ENCODE measurements at places on chromosomes 12 and 14.
A peak's percentile ranks its signal among the peaks of the same experiment; 100 is the strongest.

GRCh38 chr12:106551410-106551809 lies 31.4 kb upstream of the RFX4 start:
- no peak overlapping the region for H3K4me3 ChIP-seq
- no peaks in the 10 kb centered on the region for H3K27me3 ChIP-seq
- peak; percentile 5 for DNase-seq
- no peaks in the 10 kb centered on the region for H3K36me3 ChIP-seq

DNA sequence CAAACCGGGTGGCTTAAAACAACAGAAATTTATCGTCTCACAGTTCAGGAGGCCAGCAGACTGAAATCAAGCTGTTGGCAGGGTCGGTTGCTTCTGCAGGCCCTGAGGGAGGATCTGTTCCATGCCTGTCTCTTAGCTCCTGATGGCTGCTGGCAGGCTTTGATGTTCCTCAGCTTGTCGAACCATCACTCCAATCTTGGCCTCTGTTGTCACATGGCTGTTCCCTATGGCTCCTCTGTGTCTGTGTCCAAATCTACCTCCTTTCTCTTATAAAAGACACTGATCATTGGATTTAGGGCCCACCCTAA lies 14.0 kb downstream of the NFATC4 start:
- no peak overlapping the region for H3K27ac ChIP-seq
- H3K27me3 ChIP-seq = no peaks in the 10 kb centered on the region
- DNase-seq = no peak

- peaks cover 17% of the 10 kb centered on the region for H3K27me3 ChIP-seq
- DNase-seq = peak; percentile 71
- H3K4me3 ChIP-seq = no peak overlapping the region
- no peak overlapping the region for H3K27ac ChIP-seq
- H3K4me1 ChIP-seq = no peaks in the 10 kb centered on the region
Measured at GRCh38 chr14:32932914-32933628, 5.6 kb upstream of the NPAS3 start.

DNA sequence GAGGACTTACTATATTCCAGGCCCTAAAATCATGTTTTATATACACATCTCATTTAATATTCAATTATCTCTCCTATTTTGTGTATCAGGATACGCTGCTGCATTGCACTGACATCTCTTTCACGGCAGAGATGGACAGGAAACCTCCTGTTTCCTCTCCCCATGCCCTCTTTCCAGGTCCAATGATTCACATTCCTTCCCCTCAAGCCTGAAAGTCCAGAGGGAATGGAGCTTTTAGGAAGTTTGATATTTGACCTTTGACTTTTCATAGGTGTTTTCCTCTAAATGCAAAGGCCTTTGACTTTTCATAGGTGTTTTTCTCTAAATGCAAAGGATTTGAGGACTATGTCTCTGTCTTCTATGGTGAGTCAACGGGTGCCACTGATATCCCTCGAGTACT lies 89.5 kb downstream of the STON2 start:
- no peaks in the 10 kb centered on the region for H3K36me3 ChIP-seq
- H3K27ac ChIP-seq = no peak overlapping the region
- H3K27me3 ChIP-seq = no peaks in the 10 kb centered on the region
- peaks cover 18% of the 10 kb centered on the region for H3K4me1 ChIP-seq

DNA sequence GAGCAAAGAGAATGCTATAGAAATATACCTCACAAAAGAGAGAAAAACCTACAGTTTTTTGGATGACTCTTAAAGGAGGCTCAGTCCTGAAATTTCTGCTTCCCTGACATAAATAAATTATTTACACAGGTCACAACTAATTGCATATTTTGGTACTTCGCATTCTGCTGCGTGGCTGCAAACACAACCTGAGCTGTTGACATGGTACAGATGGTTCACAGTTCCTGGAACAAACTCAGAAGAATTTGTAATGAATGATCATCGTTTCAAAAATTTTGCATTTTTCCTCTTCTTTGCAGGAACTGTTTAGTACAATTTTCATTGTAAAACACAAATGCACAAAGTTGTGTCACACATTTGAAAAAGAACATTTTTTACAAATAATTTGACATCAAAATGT lies 313.7 kb upstream of the SYT1 start:
- no peak for DNase-seq
- H3K4me1 ChIP-seq = no peaks in the 10 kb centered on the region
- H3K27ac ChIP-seq = no peak overlapping the region
- no peaks in the 10 kb centered on the region for H3K27me3 ChIP-seq
- no peak overlapping the region for H3K4me3 ChIP-seq
- no peaks in the 10 kb centered on the region for H3K36me3 ChIP-seq

DNA sequence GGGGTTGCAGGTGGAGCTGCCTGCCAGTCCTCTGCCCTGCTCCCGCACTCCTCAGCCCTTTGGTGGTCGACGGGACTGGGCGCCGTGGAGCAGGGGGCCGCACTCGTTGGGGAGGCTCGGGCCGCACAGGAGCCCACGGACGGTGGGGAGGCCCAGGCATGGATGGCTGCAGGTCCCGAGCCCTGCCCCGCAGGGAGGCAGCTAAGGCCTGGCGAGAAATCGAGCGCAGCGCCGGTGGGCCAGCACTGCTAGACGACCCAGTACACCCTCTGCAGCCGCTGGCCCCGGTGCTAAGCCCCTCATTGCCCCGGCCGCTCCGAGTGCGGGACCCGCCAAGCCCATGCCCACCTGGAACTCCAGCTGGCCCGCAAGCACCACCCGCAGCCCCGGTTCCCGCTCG lies 221.8 kb downstream of the BTG1 start:
- no peaks in the 10 kb centered on the region for H3K27me3 ChIP-seq
- no peak overlapping the region for H3K27ac ChIP-seq
- DNase-seq = no peak
- no peak overlapping the region for H3K4me3 ChIP-seq
- no peaks in the 10 kb centered on the region for H3K4me1 ChIP-seq

DNA sequence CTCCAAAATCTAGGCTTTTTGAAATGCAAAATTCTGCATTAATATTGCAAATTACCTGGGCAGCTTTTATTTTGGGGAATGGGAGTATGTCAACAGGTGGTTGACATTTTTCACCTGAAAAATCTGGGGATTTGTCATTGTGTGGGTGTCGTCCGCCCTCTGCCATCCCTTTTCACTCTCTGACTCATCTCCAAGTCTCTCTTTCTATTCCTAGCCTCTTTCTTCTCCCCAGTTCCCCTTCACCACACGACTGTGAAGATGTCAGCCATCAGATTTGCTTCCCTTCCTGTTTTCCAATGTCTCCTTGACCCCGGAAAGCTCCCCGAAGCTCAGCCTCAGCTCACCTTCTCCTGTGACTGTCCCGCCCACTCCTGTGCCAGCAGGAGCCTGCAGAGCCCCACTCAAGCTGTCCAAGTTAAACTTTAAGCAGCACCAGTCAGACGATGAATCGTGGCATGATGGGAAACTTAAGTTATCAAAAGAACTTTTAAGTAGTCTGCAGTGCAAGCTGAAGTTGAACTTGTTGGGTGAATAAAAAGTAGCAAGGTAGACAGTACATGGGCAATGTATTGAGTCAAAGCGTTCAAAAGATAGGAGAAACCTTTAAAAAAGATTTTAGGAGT lies 590.2 kb downstream of the VRK1 start:
- no peaks in the 10 kb centered on the region for H3K4me1 ChIP-seq
- H3K27me3 ChIP-seq = no peaks in the 10 kb centered on the region
- DNase-seq = no peak

- peaks cover 3% of the 10 kb centered on the region for H3K4me1 ChIP-seq
- H3K4me3 ChIP-seq = no peak overlapping the region
- H3K27me3 ChIP-seq = no peaks in the 10 kb centered on the region
Measured at GRCh38 chr14:53022593-53022992, 71.7 kb upstream of the FERMT2 start.

DNA sequence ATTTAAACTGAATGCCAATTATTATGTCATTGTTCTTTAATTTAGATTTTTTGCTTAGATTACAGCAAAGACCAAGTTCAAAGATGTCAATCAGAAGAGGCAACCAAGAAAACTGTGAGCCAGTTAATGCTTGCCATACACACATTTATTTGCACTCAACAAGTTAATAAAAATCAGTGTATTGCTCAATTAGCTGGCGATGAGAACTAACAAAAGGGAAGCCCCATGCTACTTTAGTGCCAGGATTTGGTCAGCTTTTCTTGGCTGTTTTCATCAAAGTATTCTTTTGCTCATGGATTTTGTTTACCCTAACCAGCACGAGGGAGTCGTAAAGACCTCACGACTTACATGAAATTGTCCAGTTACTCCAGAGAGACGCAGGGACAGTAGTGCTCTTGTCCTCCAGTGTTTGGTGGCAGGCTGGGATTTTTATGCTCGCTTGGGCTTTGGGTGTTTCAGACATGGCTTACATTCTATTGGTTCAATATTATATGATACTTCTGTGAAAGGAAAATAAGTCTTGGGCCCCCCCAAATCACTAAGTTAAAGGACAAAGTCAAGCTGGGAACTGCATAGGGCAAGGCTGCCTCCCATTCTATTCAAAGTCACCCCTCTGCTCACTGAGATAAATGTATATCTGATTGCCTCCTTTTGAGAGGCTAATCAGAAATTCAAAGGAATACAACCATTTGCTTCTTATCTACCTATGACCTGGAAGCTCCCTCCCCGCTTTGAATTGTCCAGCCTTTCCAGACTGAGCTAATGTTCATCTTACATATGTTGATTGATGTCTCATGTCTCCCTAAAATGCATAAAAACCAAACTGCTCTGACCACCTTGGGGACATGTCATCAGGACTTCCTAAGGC lies 7.4 kb upstream of the B4GALNT1 start:
- no peak overlapping the region for H3K4me3 ChIP-seq
- H3K27ac ChIP-seq = no peak overlapping the region
- no peak for DNase-seq
- H3K4me1 ChIP-seq = no peaks in the 10 kb centered on the region
- no peaks in the 10 kb centered on the region for H3K27me3 ChIP-seq
- H3K36me3 ChIP-seq = no peaks in the 10 kb centered on the region

DNA sequence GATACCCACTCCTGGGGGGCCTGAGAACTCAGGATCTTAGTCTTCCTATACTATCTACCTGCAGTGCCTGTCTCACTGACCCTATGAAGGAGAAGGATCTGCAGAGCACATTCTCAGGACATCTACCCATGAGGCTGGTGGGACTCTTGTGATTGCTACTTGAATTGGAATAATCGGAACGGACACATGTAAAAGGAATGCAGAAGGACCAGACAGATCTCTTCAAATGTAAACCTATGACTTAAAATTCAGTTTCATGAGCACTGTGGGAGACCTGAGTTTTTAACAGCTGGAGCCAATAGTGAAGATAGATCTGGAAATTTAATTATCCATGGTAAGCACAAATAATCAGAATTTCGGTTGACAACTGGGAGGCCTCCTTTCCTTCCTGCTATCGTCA lies 35.2 kb upstream of the CPSF6 start:
- H3K27ac ChIP-seq = no peak overlapping the region
- no peaks in the 10 kb centered on the region for H3K4me1 ChIP-seq
- no peaks in the 10 kb centered on the region for H3K36me3 ChIP-seq
- DNase-seq = no peak
- no peak overlapping the region for H3K4me3 ChIP-seq

DNA sequence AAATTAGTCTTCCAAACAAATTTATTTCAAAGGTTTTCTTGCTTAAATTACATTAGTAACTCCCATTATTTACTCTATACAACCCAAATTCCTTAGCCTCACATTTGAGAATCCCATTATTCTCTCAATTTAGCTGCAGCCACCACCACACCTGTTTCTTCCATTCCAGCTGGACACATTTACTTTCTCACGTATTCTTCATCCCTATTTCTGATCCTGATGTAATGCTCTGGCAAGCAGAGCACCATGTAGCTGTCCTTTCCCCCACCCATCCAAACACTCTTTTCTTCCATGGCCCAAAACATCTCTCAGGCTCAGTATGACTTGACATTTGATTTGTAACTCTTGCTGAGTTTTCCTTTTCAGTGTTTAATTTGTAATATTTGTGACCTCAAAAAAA lies 240.2 kb upstream of the CLEC14A start:
- H3K36me3 ChIP-seq = no peaks in the 10 kb centered on the region
- no peak overlapping the region for H3K27ac ChIP-seq
- no peaks in the 10 kb centered on the region for H3K4me1 ChIP-seq
- H3K4me3 ChIP-seq = no peak overlapping the region
- DNase-seq = no peak

- H3K4me1 ChIP-seq = no peaks in the 10 kb centered on the region
- no peak overlapping the region for H3K27ac ChIP-seq
- H3K4me3 ChIP-seq = no peak overlapping the region
- DNase-seq = no peak
- H3K27me3 ChIP-seq = no peaks in the 10 kb centered on the region
- no peaks in the 10 kb centered on the region for H3K36me3 ChIP-seq
Measured at GRCh38 chr12:90984114-90984513, 20.7 kb downstream of the EPYC start.

- no peaks in the 10 kb centered on the region for H3K27me3 ChIP-seq
- no peak overlapping the region for H3K4me3 ChIP-seq
- no peaks in the 10 kb centered on the region for H3K36me3 ChIP-seq
Measured at GRCh38 chr12:70408004-70408790, 42.1 kb downstream of the KCNMB4 start.

DNA sequence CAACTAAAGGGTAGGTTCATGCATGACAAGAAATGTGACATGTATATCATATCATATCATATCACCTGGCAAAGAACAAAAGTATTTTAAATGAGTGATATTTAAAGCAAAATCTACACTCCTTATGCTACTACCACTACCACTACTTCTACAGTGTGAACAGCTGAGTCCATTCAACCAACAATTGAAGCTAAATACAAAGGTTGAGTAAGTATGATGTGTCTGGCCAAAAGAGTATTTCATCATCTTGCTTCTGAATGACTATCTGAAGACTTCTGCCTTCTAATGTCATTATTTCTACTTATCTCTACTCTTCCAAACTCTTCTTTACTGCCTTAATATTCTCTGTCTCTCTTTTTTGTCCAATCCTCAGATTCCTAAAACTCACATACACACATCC lies 292.6 kb upstream of the CAND1 start:
- no peaks in the 10 kb centered on the region for H3K4me1 ChIP-seq
- H3K27ac ChIP-seq = no peak overlapping the region
- H3K36me3 ChIP-seq = no peaks in the 10 kb centered on the region
- no peak overlapping the region for H3K4me3 ChIP-seq
- no peaks in the 10 kb centered on the region for H3K27me3 ChIP-seq
- DNase-seq = no peak

DNA sequence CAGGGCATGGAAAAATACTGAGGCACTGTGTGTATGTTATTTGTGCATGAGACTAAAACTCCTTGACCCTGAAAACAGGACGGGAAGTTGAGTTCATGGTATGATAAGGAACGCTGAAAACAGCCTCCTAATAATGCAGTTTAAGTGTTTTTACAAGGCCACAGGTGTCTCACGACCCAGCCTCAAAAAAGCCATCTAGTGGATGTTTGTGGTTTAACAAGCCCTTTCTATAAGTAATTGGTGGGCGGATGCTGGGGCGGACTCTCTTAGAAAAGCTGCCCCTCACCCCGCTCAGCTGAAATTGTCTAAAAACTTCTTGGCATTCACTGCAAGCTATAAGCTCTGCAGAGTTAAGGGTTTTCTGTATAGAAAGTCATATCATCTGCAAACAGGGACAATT lies 184.5 kb downstream of the NUBPL start:
- H3K36me3 ChIP-seq = no peaks in the 10 kb centered on the region
- H3K4me1 ChIP-seq = no peaks in the 10 kb centered on the region
- H3K27me3 ChIP-seq = no peaks in the 10 kb centered on the region
- no peak overlapping the region for H3K4me3 ChIP-seq
- H3K27ac ChIP-seq = no peak overlapping the region

DNA sequence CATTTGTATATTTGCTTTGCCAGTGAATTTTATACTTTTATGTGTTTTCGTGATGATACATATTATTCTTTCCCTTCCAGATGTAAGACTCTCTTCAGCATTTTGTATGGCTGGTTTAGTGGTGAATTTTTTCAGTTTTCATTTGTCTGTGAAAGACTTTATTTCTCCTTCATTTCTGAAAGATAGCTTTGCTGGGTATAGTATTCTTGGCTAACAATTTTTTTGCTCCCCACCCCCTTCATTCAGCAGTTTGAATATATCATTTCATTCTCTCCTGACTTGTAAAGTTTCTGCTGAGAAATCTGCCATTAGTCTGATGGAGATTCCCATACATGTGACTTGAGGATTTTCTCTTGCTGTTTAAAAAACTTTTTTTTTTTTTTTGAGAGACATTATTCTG lies 72.8 kb downstream of the ERC1 start:
- H3K4me3 ChIP-seq = no peak overlapping the region
